ENCODE measurements at places on chromosomes 16 and 17. TPM values are rescaled to one million over a fixed set of nuclear protein-coding genes. Genes with fewer than 3 reads are reported as not detected.

Gene PERCC1
- total RNA-seq: not detected

Gene HAGH
- 27.8 TPM for total RNA-seq

Gene SLFN5
- total RNA-seq: 46.9 TPM

Gene TMEM101
- total RNA-seq: 36.4 TPM

Gene SCN4A
- 0.60 TPM for total RNA-seq

All from mesothelial cell of epicardium (in vitro differentiated cells).